ENCODE measurements at places on chromosomes 1 and 21.
A peak's percentile ranks its signal among the peaks of the same experiment; 100 is the strongest.

- DNase-seq, result peak; percentile 94
Measured at GRCh38 chr1:26723013-26723991, 27.5 kb downstream of the ARID1A start.

DNA sequence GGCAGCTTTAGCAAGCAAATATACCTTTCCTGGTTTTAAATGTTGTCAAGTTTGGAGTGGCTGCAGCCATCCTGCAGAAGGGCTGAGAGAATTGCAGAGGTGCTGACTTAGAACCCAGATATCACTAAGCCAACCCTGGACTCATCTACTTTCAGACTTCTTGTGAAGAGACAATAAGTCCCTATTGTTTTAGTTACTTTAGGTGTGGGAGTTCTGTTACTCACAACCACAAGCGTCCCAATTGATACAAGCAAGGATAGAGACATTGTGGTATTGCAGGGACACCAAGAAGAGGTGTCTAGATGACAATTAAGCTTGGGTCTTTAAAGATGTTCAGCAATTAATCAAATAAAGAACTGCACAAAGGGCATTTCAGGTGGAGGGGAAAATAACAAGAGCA is 8.8 kb upstream of the ETV3 start:
- DNase-seq, result no peak

DNA sequence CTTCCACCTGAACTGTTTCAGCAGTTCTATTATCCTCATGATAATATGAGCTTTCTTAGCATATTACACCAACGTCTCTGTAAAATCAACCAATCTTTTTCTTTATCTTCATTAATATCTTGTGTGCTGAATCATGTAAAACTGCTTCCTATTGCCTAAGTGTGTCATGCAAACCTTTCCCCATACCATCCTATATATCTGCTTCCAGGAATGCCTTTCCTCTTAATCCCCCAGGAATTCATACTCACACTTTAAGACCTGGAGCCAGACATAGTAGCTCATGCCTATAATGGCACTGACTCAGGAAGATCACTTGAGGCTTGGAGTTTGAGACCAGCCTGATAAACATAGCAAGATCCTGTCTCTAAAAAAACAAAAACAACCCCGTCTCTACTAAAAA is 183.9 kb downstream of the NRIP1 start:
- no peak for DNase-seq

GRCh38 chr1:93701629-93702028 is 20.0 kb upstream of the BCAR3 start:
- DNase-seq, result no peak

GRCh38 chr1:1058921-1059493 is 15.1 kb downstream of the RNF223 start:
- DNase-seq, result no peak

DNA sequence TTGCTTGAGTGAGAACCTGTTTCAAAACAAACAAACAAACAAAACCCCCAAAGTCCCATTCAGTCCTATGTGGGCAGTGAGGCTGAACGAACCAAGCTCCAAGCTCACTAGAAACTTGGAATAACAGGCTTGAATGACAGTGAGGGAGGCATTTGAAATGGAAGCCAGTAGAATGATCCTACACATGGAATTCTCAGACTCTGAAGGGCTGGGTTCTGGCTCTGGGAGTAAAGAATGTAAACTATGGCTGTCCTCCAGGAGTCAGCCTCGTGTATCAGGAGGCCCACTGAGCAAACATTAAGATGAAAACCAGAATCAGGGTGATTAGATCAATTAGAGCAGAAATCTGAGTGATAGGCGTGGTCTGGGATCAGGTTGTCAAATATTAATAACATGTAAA is 14.9 kb downstream of the PCP4L1 start:
- DNase-seq, result no peak

- DNase-seq, result no peak
Measured at GRCh38 chr21:45461806-45462341, 56.9 kb downstream of the COL18A1 start.

- no peak for DNase-seq
Measured at GRCh38 chr21:45264146-45264911, 23.4 kb downstream of the POFUT2 start.

GRCh38 chr1:155125946-155126555 is 1.6 kb upstream of the EFNA1 start:
- DNase-seq, result no peak

DNA sequence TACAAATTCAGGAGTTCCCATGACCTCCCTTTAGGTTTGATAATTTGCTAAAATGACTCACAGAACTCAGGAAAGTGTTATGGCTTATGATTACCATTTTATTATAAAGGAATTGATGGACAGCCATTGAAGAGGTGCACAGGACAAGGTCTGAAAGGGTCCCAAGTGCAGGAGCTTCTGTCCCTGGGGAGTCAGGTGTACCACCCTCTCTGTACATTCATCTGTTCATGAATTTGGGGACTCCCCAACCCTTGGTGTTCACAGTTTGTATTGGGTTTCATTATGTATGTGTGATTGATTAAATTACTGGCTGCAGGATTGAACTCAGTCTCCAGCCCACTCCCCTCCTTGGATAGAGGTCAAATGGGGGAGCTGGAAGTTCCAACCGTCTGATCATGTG is 10.8 kb upstream of the IL10RB start:
- DNase-seq, result no peak

DNA sequence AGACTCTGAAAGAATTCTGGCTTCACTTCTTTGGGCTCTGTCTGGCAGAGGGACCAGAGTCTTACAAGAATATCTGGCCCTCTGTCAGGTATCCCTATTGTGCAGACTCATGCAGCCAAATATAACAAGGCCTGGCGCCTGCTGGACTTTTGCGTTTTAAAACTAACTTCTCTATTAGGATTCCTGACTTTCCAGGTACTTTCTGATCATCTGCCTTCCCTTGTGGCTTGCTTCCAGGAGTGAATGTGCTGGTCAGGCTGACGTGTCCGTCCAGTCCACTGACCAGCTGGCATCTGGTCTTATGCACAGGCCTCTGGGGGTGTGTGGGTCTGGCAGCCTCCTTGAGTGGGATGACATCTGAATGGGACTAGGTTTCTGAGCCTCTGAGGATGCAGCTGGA is 8.6 kb upstream of the RAB29 start:
- no peak for DNase-seq

- DNase-seq, result no peak
Measured at GRCh38 chr1:44227211-44227610, 13.9 kb downstream of the DMAP1 start.

GRCh38 chr21:42983103-42983502 is 8.7 kb downstream of the PKNOX1 start:
- DNase-seq, result no peak

GRCh38 chr1:61375082-61375880 is 292.9 kb downstream of the NFIA start:
- DNase-seq, result no peak

GRCh38 chr1:225556694-225557093 is 96.2 kb downstream of the ENAH start:
- no peak for DNase-seq

DNA sequence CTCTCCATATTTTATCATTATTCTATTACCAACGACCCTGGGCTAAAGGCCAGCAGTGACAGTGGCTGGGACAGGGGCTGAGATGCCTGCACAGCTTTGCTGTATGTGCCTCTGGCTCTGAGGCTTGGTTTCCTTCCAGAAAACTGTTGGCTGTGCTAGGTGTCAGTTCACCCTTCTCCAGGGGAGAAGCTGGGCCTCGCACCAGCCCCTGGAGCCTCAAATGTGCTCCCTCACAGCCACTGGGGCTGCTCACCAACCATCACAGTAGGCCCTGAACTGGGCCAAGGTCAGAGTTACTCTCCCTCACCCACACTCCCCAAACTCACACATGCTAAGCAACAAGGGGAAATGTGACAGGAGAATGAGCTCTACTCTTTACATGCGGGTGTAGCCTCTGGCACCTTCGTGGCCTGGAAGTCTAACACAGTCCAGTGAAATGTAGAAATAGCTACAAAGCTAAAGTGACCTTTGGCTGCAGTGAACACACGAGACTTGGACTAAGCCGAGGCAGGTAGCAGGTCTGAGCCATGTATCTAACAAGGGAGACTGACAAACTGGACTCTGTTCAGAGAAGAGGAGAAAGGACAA is 4.7 kb upstream of the CD160 start:
- no peak for DNase-seq

- DNase-seq, result no peak
Measured at GRCh38 chr1:78101051-78101450, 55.3 kb downstream of the GIPC2 start.

DNA sequence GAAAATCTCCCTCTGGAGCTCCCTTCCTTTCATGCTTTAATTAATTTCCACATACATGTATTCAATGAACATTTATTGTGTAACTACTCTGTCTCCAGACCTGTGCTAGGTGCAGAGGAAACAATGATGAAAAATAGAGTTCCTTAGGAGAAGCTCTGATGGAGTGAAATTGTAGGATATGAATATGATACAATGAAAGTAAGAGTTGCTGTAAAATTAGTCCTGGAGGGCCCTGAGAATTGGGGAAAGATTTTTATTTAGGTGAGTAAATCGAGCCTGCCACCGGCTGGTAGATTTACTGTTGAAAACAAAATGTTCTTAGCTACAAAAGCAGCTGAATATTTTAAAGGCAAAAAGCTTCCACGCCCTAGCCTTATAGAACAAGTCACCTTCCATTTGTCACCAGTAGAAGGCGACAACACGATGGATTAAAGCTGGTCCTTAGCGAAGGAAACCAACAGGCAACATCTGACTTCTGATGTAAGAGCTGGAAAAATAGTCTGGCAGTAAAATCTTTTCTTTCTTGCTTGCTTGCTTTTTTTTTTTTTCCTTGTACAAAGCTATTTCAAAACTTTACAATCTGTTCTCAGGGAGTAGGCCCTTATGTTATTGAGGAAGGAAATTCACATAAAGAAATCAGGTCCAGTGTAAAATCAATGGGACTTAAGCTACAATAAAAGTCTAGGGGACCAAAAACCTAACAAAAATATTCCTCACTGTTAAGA is 82.0 kb upstream of the ROR1 start:
- peak; percentile 90 for DNase-seq

GRCh38 chr1:78543941-78544643 is 53.3 kb downstream of the PTGFR start:
- DNase-seq, result no peak

- DNase-seq, result peak; percentile 64
Measured at GRCh38 chr21:35940074-35940927, 120.0 kb downstream of the SETD4 start.

- no peak for DNase-seq
Measured at GRCh38 chr1:8517661-8518489, 200.0 kb downstream of the SLC45A1 start.

- DNase-seq, result no peak
Measured at GRCh38 chr1:204335533-204335932, 24.2 kb downstream of the PLEKHA6 start.

GRCh38 chr1:158067662-158068061 is 74.2 kb downstream of the KIRREL1 start:
- DNase-seq, result no peak

- peak; percentile 49 for DNase-seq
Measured at GRCh38 chr1:64598100-64598571, 128.2 kb downstream of the CACHD1 start.

Data from renal pelvis (tissue), 12 donors.